ENCODE measurements at places on chromosomes 4 and X.

DNA sequence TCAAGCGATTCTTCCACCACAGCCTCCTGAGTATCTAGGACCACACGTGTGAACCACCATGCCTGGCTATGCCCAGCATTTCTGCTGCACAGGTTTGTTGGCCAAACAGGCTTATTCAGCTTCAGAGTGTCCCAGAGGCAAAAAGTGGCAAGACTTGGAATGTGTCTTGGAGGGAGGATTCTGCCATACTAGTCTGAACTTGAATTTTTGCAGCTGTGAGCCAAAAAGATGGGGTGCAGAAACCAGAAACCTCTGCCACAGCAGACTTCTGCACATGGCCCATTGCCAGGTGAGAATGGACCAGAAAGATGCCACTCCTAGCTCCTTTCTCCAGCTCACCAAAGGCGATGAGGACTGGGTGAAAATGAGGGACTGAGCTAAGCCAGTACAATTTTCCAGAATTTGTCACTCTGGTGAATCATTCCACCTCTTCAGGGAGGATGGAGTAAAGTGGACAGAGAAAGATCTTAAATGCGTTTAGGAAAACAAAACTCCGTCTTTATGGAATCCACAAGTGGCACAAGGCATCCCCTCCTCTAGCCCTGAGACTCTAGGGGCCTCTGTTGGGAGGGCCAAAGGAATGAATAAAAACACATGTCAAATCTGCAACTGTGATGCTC is 369.1 kb upstream of the CLNK start:
- DNase-seq: no peak

DNA sequence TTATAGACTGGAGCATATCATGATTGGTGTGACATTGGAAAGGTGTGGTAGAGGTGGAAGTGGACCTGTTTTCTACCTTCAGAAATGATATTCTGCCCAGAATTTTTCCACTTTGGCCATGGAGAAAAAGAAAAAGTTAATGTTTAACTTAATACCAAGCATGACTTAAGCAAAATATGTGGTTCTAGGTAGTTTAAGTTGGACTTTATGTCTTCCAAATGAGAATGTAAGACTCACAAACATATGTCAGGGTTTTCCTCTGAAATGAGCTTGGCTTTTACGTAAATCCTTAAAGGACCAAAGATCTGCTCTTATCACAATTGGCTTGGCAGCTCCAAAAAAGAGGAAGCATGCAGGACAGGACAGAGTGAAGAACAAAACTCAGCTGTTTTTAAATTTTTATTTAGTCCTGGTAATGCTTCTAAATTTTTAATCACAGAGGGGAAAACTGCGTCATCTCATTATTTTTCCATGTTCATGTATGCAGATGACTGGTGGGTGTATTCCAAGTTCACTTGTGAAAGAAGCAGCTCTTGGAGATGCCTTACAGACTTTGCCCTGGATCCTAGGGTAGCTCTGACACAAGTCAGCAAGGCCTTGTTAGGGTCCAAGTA is 98.2 kb downstream of the ANK2 start:
- DNase-seq: no peak

DNA sequence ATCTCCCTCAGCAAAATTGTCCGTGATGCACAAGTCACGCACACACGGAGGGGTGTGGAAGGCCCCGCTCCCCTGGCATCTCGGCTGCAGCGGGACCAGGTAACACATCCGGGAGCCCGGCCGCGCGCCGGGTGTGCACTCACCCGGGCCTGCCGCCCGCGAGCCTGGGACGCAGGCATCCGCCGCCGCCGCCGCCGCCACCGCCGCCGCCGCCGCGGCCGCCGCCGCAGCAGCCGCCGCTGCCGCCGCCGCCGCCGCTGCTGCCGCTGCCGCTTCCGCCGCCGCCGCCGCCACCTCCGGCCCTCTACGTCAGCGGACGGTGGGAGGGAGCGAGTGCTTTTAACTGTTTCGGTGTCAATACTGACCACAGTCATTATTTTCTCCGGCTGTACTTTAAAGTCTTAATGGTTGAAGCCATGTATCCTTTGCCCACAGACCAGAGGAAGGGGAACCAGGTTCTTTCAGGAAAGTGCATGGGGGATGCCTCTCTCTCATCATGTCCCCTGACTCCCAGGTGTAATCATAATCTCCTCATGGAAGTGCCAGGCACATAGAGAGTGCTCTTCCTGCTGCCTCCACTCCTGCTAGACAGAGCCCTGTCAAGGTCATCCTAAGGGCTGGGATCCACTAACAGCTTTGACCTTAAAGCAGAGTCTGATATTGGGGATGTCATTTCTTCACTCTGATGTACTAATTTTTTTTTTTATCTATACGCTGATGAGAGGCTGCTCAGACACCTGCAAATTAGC is 38.0 kb downstream of the MAGEE2 start:
- DNase-seq: no peak

DNA sequence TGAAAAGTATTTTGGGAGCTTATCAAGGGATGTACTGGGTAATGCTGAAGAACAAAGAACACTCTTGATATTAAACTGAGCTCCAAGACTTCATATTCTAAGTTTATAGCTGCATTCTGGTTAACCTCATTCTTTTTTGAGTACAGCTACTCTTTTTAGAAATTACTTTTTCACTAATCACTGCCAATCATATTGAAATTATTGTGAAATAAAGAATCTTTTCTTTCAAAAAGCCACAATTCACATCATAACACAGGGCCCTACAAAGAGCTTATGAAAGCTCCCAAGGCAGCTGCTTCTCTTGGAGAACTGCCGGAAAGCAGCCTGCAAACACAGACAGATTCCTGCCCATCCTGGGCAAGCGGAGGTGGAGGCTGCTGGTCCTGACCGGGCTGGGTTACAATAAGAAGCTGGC is 121.4 kb downstream of the RNF150 start:
- DNase-seq: no peak

DNA sequence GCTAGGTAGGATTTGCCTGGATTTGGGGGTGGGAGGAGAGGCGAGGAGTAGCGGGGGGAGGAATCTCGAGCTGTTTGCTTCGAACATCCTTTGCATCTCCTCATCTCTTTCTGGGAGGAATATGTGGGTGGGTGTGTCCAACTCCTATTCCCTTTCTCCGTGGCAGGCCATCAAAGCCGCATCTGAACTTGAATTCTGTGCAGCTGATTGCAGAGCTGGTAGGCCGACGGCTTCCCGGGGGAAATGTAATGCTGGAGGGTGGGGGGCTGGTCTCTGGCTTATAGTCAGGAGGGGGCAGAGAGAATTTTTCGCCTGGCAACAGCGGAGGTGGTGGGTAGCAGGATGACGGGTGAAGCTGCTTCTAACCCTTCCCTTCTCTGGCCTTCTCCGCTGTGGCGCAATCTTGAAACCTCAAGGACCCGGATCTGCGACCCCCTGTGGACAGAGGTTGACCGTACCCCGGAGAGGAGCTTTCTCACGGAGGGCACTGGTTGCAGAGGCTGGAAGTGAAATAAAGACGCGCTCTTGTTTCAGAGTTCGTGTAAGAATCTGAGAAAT is 628 bp downstream of the ZCCHC12 start:
- DNase-seq: no peak

GRCh38 chr4:151604238-151604637 is 156.6 kb downstream of the GATB start:
- DNase-seq: no peak

DNA sequence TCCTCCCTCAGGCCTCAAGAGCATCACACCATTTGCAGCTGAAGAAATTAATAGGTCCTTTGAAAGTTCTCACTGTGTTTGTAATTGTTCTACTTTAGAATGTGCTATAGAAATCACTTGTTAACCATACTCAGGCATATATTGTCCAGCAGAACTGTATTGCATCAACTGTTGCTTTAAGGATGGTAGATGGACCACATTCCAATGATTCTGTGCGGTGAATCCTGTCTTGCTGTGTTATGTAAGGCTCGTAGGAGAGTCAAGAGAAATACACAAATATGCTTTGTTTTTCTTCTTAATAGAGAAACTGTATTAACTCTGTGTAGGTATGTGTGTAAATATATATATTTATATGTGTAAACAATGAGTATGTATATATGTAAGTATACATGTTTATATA is 6.3 kb upstream of the ADGRA3 start:
- no peak for DNase-seq

Data from NCI-H460 (cell line).